AG09309 (cell line): ENCODE measurements at places on chromosomes 1 and 21.

DNA sequence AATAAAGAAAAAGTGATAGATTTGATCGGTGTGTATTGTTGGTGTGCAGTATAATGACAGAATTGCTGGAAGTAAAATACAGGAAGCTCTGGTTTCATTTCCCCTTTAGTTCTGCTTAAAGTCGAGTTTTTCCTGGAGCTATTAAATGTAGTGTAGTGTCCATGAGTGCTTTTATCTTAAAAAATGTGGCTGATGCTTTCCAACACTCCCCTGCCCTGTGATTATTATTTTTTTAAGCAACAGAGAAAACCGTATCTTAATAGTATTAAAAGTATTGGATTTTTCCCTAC, 1.1 kb downstream of the LGALS8 start:
- DNase-seq = no peak

DNA sequence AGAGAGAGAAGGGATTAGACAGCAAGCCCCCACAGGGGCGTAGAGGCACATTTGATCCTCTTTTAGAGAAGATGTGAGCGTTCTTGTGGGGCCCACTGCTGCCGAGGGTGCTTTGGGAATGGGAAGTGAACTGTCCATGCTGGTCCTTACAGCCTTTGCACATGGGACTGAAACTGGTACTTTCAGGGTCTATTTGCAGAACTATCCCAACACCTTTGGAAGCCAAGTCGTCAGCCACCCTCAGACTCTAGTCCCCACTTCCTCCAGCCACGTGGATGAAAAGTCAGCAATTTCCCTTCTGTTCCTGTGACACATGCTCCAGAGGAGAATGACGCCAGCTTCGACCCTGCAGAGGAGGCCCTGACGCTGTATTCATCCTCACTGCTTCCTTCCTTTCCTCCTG, 2.6 kb upstream of the RAB7B start:
- DNase-seq = no peak

- no peak for DNase-seq
These were observed 290.2 kb downstream of the HLX start for GRCh38 chr1:221169447-221169889.

- no peak for DNase-seq
These were observed 47.0 kb upstream of the PALMD start for GRCh38 chr1:99598738-99599411.

DNA sequence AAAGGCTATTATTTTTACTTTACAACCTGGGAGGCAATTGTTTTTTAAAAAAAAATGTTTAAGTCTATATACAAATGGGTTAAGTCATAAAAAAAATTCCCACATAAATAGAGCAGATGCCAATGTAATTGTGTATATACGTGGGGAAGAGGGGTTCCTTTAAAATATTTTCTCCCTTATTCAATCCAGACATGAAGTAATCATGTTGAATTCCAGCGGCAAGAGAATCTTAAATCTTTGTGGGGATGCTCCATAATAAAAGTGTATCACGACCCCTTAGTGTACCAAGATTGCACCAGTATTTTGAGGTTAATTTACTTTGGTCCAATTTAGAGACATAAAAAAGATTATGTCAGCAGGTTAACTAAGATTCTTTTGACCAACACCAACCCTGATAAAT, 62.1 kb downstream of the ARID4B start:
- DNase-seq = no peak

- no peak for DNase-seq
These were observed 473.5 kb downstream of the PTPRU start for GRCh38 chr1:29709704-29710280.

DNA sequence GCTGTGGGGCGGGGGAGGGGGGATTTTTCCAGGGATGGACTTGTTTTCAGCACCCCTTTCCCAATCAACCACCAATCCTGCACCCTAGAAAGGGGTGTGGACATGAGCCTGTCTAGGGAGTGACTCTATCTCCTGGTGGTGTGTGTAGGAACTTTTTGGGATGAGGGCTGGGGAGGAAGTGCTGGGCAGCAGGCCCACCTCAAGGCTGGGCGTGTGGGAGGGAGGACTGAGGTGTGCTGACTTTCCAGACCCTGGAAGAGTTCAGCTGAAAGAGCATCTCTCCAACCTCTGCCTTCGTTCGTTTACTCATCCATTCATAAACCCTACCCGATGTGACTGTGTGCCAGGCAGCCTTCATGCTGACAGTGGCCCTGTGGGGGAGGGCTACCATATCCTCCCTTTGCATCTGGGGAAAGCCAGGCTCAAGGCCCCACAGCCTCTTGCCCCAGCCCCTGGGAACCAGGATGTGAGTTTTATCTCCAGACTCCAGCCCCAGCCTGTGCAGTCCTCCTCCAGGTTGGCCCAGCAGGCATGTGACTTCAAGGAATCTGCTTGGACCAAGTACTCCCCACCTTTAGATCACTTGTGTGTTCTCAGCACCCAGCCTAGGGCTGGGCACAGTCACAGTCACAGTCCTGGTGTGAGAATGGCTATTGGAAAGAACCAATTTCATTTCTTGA, 6.7 kb downstream of the KNCN start:
- no peak for DNase-seq

GRCh38 chr1:219443763-219444162, 169.1 kb downstream of the ZC3H11B start:
- DNase-seq = no peak

DNA sequence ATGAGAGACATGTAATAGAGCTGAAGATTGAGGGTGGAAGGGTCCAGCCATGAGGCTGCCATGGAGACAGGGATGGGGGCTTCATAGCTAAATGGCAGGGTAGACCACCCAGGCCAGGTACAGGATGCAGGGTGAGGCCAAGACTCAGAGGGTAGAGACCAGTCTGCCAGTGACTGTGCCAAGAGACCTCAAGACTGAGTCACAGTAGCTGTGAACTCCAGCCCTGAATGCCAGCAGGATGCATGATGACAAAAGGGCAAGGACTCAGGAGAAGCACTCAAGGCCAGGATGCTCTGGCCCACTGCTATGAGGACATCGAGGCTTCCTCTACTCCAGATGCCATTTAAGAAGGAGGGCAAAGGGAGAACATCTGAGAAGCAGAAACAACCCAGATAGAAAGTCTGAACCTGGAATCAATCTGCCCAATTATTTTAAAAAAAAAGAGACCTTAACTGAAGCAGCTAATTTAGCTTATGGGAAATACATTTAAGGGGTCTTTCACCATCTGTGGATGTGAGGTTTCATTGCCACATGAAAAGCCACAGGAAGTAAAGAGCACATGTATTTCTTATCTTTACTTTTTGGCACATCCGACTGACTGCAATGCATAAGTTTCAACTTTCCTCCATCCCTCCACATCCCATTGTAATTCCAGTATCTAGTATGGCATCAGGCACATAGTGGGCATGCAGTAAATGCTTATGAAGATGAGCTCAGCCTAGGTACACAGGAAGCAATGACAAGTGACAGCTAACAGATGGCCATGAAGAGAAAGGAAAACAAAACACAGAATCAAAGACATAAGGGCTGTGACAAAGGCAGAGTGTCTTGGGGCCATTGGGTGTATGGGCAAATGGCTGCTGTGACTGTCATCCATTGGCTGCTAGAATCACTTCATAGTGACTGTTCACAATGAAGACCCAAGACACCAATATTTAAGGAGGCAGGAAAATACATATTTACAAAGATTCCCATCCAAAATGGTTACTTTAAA, 40.2 kb downstream of the SUSD4 start:
- no peak for DNase-seq

DNA sequence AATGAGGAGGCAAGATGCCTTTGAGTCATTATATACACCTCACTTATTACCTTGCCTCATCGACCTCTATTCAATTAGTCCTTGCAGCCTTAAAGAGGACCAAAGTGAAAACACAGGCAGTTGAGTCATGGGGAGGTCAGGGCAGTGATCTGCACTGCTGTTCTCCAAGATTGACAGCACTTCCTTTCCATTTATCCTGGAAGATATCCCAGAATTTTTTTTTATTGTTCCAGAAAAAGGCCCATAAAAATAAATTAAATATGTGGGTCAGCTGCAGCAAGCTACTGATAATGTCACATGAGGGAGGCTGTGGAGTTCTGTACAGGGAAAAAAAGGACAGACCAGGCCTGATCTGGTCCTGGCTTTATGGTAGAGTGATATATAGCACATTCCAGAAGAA, 33.2 kb upstream of the CDC42BPA start:
- peak; percentile 35 for DNase-seq

GRCh38 chr1:228799924-228800323, 64.6 kb downstream of the RHOU start:
- no peak for DNase-seq

DNA sequence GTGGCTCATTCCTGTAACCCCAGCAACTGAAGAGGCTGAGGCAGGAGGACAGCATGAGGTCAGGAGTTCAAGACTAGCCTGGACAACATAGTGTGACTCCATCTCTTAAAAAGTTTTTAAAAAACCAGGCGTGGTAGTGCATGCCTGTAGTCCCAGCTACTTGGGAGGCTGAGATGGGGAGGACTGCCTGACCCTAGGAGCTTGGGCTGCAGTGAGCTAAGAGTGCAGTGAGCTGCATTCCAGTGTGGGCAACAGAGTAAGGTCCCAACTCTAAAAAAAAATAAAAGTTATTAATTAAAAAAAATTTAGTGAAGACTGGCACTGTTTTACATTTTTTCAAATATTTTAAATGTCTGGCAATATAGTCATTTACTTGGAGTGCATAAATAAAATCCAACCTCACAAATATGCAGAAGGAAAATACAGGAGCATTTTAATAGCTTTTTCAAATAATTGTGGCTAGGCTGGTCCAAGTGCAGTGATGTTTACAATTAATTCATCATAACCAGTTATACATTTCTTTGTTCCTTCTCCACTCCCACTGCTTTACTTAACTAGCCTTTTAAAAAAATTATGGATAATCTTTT, 10.8 kb downstream of the ZBTB8OS start:
- DNase-seq = peak; percentile 25

DNA sequence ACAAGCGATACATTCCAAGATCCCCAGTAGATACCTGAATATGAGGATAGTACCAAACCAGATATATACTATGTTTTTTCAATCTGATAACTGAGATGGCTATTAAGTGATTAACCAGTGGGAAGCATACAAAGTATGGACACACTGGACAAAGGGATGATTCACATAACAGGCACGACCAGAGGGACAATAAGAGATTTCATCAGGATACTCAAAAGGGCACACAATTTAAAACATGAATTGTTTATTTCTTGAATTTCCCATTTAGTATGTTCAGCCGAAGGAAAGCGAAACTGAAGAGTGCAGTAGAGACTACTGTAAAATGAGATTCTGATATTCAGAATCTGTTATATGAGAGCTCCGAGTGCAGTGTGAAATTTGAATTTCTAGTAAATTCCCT, 10.6 kb downstream of the ZZZ3 start:
- DNase-seq = no peak

DNA sequence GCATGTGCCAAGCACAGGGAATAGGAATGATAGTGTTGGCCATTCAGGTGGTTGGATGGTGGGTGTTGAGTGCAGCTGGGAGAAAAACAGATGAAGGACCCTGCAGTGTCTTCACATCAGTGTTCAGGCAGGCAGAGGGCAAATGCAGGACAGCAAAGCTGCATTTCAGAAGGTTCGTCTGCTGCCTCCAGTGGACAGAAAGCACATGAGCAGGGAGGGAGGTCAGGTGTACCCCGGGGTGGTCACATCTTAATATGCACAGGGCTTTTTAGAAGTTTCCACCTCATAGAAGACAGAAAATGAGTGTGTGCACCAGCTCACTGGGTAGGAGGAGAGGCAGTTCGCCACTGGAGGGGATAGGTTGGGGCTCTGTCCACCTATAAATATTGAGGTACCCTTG, 184.9 kb downstream of the SLC35F3 start:
- no peak for DNase-seq

DNA sequence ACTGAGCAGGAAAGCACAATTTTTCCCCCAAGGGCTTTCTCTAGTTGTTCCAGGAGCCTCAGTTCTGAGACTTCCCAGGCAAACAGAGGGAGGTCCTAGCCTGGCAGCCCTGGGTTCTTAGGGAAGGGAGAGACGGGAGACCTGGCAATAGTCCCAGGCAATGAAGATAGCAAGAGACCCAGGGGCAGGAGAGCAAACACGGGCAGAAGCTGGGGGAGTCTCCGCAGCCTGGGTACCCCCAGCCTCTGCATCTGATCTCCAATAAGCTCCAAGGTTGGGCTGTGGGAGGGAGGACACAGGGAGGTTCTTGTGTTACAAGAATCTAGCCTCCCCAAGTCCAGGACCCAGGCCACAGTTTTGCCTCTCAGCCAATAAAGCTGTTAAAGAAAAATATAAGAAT, 2.4 kb downstream of the BLACAT1 start:
- no peak for DNase-seq

- no peak for DNase-seq
These were observed 52.6 kb upstream of the ASB17 start for GRCh38 chr1:75984781-75985180.

- no peak for DNase-seq
These were observed 19.0 kb upstream of the ZNF678 start for GRCh38 chr1:227544067-227545050.

DNA sequence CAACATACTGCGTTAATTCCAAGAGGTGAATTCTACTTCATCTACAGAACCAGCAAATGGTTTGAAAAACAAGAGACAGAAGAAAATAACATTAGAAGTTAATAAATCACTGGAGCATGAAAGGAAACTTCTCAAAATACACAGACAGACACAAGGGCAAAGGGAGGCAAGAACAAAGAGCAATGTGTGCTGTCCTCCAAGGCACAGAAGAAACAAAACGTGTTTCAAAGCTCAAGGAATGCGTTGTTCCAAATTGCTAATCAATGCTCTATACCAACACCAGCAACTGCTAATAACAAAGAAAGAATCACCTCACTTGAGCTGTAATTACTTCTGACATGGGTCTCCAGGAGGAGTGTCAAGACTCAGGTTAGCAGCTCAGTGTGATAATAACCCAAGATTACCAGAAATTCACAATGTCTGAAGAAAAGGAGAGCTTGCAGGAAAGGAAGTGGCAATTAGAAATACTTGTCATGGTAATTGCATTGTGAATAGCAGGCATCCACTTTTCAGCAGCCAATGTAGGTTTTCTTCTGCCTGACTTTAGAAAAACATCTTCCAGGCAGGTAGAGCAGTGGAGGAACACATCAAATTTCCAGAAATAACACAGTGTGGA, 175.4 kb downstream of the SEC16B start:
- no peak for DNase-seq

- no peak for DNase-seq
These were observed 616 bp upstream of the LAX1 start for GRCh38 chr1:203764105-203765028.

DNA sequence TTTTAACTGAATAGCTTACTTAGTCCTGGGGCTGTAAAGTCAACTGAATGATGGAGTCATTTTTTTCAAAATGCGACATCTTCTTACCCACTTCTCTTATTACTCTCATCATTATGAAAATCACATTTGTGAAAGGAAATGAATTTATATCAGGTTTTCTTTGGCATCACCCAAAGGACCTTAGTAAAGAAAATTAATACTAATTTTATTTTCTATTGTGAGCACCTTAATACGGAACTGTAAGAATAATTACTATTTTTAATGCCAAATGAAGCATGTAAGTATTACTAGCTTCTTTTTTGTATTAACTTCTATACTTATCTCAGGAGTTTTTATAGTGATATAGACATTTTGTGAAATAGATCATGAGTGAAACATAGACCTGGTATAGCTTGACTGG, 30.9 kb downstream of the PTPRC start:
- no peak for DNase-seq

- no peak for DNase-seq
These were observed 49.6 kb downstream of the RUNX1 start for GRCh38 chr21:34999397-34999941.

GRCh38 chr1:51569284-51570062, 47.4 kb upstream of the OSBPL9 start:
- peak; percentile 37 for DNase-seq
